ENCODE measurements at places on chromosomes 7 and 10. TPM values are rescaled to one million over a fixed set of nuclear protein-coding genes. Genes with fewer than 3 reads are reported as not detected.
A peak's percentile ranks its signal among the peaks of the same experiment; 100 is the strongest.

DNA sequence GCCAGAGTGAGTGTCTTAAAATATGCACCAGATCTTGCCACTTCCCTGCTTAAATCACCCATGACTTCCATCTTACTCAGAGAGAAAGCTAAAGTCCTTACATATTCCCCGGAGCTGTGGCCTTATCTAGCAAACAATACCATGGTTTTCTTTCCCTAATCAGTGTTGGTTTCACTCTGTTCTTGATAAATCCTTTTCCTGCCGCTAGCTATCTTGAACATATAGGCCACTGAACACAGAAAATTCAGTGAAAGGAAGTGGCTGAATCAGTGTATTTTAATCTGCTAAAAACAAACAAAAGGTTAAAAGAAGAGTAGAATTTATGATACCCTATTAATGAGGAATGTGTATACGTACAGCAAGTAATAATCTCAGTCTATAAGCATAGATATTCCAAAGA, 42.0 kb upstream of the JAZF1 start:
- no peak for DNase-seq

KIF11 gene
- 0.34 TPM for total RNA-seq

DNA sequence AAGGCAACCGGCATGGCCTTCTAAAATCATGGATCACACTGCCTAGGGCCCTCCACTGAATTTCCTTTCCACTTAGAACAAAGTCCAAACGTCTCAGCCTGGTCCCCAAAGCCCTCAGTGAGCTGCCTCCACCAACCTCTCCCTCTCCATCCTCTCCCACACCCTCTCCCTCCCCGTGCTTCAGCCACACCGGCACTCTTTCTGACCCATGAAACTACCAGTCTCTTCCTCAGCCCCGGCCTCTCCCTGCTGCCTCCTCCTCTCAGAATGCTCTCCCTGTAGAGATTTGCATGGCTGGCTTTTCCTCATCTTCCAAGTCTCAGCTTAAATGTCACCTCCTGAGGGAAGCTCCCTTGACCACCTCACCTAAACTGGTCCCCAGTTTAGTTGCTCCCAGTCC, 219.0 kb upstream of the ZMIZ1 start:
- DNase-seq, result no peak

- no peak for DNase-seq
These were observed 11.5 kb upstream of the SGMS1 start for GRCh38 chr10:50635286-50635685.

DNA sequence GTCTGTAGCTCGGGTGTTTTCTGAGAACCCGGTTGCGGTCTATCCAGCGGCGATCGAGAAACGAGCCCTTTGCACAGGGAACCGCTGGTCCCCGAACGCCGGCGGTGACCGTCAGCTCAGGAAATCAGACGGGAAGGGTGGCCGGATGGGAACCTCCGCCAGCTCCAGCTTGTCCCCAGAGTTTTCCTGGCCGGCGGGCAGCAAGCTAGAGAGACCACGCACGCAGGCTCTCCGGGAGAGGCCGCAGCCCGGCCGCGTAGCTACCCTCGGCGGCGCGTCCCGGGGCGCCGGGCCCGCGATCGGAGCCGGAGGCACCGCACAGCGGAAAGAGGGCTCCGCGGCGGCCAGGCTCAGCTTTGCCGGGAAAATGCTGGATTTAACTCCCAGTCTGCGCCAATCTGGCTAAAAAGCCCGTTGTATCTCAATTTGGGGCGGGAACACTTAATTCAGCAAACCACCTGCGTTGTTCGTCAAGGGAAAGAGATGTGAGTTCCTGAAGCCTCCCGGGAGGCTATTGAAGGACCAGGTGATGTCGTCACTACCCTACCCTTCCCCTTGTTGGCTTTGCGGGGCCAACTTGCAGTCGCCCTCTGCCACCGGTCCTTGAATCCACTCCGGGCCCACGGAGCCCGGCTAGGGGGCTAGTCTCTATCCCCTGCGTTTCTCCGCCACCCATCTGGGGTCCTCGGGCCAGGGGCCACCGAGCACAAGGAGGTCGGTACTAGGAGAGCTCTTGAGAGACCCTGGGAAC, 859 bp upstream of the CH25H start:
- peak; percentile 68 for DNase-seq

FBXO24 gene
- 1.1 TPM for total RNA-seq

DNA sequence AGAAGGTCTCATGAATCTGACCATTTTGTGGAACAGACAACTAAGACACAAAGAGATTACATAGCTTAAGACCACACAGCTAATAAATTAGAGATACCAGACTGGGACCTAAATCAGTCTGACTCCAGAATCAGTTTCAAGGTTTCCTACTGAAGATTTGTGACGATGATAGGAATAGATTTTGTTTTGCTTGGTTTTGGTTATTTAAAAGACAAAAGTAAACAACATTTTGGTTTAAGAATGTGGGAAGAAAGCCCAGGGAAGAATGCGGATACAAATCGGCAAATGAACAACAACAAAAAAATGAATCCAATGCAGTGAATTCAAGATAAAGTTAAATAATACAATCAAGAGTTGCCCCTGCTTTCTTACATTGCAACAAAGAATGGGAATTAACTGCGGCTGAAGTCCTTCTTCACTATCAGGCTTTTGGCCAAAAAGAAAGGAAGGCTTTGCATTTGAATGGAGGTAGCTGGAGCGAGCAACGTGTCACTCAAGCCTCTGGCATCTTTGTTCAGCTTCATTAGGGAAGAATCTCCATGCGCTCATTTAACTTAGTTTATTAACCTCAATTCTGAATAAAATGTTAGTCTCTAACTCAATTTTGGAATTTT, 210.8 kb downstream of the ADAM12 start:
- DNase-seq, result no peak

LRRC61 gene
- total RNA-seq, result 0.88 TPM

- DNase-seq, result no peak
These were observed 298.3 kb downstream of the GALNT17 start for GRCh38 chr7:71430246-71430645.

- peak; percentile 21 for DNase-seq
These were observed 513.9 kb upstream of the GALNT17 start for GRCh38 chr7:70618020-70618551.

- no peak for DNase-seq
These were observed 460.2 kb downstream of the GRM8 start for GRCh38 chr7:126792521-126792920.

NANOS1 gene
- 14.8 TPM for total RNA-seq

GRCh38 chr10:14728346-14728745, 46.4 kb downstream of the FAM107B start:
- no peak for DNase-seq

GRCh38 chr7:28955356-28955717, 2.8 kb downstream of the TRIL start:
- DNase-seq, result no peak

- DNase-seq, result no peak
These were observed 6.7 kb upstream of the LRRC18 start for GRCh38 chr10:48946332-48946731.

DNA sequence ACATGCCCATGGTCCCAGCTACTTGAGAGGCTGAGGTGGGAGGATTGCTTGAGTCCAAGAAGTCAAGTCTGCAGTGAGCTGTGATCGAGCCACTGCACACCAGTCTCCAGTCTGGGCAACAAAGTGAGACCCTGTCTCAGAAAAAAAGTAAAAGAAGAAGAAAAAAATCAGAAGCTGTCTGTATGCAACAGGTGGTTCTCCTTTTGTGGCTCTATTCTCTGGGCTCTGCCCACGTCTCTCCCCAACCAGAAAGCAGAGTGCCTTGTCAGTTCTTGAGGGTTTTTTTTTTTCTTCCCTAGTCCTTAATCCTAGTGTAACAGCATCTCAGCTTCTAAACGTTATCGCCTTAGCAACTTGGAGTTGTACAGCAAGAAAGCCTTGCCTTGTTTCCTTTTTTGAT, 89.5 kb downstream of the PRKCQ start:
- DNase-seq, result no peak

- no peak for DNase-seq
These were observed 16.0 kb upstream of the LMOD2 start for GRCh38 chr7:123639631-123640030.

DNA sequence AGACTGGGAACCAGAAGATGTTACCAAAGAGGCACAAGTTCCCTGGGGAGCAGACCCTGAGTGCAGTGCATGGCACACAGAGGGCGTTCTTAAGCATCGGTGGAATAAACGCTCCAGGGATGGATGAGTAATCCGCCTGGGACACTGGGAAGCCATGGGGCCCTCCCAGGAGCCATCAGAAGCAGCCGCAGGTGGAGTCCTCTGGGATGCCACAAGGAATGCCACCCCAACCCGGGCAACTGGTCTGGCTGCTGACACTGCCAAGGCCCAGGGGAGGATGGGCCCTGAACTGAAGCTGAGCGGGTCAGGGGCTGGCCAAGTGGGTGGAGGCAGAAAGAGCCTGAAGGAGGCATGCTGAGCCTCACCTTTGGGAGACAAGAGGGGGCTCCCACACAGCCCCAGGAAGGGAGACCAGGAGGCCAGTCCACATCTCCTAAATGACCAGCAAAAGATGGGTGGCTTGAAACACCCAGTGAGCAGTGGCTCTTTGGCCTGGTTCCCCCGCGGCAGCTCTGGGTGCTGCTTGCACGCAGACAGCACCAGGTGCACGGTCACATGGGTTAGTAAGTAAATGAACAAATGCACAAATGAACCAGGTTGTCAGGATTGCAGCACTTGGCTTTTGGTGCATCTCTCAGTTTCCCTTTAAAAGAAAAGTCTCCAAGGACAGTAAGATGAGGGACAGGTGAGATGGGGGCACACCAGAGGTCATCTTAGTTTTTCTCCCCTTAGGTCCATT, 141.3 kb upstream of the ZMIZ1 start:
- no peak for DNase-seq

GRCh38 chr10:6721480-6721879, 141.4 kb upstream of the PRKCQ start:
- DNase-seq, result peak; percentile 58

GRCh38 chr10:59838085-59838789, 68.1 kb downstream of the CCDC6 start:
- DNase-seq, result no peak

DNA sequence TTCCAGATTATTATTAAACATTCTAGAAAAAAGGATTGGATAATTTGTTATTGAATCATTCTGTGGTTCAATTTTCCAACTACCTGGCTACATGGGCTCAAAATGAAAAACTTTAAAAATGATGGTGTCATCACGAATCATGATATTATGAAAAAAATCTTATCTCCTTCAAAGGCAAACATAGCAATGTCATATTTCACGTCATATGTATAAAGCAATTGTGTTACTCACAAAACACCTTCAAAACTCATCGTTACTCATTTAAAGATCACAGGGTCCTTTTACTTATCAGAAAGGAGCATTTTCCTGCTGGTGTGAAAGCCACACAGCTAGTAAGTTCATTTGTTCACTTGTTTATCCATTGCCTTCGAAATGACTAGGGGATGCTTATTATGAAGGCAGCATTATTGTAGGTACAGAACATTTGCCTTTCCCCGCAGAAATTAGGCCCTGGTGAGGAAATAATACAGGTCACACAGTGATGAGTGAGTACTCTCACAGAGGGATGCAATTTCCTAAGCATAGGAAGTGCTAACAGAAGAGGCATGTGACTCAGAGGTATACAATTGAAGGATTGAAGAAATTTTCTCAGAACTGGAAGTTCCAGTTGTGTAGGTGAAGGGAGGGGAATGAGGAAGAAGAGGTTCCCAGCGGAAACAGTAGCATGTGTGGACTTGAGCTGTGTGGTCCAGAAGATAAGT, 478.7 kb downstream of the INHBA start:
- DNase-seq, result no peak

SPRN gene
- not detected for total RNA-seq

Data from psoas muscle (tissue), 8 donors.